Foreskin keratinocyte (primary cell): ENCODE measurements at places on chromosomes 16 and 17. TPM values are rescaled to one million over a fixed set of nuclear protein-coding genes. Genes with fewer than 3 reads are reported as not detected.

- DNase-seq: no peak
Measured at GRCh38 chr17:44628243-44629188, 27.8 kb upstream of the MEIOC start.

The MYH2 gene
- total RNA-seq: 0.03 TPM in 1 of 2 replicates, not detected in the other

The SULT1A1 gene
- total RNA-seq: 1.6 and 1.8 TPM in 2 replicates

- DNase-seq: no peak
Measured at GRCh38 chr16:82078125-82078524, 43.1 kb downstream of the HSD17B2 start.

The TBX21 gene
- not detected in 2 replicates for total RNA-seq

DNA sequence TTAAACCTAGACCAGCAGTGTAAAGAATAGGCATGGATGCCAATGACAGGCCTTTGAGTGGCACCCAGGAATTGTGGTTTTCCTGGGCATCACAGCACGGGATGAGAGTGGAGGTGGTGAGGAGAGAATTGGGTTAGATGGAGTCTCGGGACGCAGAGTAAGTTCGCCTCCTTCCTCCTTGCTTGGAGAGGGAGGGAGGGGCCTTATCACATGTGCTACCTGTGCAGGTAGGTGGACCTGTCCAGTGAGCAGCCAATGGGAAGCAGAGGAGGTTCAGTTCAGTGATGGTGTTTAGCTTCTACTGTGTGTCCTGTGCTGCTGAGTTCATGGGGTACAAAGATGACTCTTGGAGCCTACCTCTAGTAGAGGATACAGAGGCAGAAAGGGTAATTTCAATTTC is 14.9 kb downstream of the YPEL2 start:
- DNase-seq: no peak

GRCh38 chr17:80441133-80441578 is 26.2 kb downstream of the ENDOV start:
- DNase-seq: no peak

DNA sequence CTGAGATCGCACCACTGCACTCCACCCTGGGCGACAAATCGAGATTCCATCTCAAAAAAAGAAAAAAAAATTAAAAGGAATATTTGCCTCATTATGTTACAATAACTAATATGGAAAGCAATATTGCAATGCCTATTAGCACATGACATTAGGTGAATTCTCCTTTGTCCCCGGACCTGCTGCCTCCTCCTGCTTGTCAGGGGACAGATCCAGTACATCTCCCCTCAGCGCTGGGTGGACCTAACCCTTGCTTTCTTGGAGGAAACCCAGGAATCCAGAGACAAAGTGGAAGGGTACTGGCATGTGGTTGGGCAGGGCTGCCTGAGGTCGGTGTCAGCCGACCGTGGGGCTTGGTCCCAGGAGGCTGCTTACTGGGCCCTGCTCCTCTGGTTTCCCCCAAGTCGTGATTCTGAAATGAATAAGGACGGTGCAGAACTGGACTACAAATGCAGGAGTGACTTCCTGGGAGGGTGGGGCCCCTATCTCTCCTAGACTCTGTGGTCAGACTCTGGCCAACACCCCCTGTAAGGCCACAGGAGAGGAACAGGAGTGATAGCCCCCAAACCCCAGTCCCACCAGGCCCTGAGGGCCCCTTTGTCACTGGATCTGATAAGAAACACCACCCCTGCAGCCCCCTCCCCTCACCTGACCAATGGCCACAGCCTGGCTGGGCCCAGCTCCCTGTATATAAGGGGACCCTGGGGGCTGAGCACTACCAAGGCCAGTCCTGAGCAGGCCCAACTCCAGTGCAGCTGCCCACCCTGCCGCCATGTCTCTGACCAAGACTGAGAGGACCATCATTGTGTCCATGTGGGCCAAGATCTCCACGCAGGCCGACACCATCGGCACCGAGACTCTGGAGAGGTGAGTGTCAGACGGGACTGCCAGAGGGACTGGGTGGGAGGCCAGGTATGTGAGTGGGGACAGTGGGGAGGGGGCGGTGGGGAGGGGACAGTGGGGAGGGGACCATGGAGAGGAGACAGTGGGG is at the start of gene HBZ:
TSS of gene HBZ (plus strand) at position 504 of the 988 bp plus-strand sequence. CDS start at position 770, 266 bp downstream.
- DNase-seq: no peak

DNA sequence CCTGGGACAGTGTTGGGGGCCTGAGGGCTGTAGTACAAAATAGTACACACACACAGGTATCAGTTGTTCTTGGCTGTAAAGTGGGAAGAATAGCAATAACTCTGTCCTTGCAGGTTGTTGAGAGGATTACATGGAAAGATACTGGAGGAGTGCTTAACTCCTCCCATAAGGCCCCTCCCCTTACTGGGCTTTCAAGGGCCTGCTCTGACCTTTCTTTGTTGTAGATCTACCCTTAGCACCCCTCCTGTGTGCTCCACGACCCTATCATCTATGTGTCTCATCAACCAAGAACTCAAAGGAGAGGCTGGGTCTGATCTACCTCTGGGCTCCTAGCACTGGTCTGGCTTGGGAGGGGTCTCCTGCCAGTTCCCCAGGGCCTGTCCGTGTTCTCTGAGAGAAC is 8.3 kb upstream of the EDC4 start:
- no peak for DNase-seq

The TBC1D3 gene
- total RNA-seq: 1.8 TPM in 1 of 2 replicates, not detected in the other

DNA sequence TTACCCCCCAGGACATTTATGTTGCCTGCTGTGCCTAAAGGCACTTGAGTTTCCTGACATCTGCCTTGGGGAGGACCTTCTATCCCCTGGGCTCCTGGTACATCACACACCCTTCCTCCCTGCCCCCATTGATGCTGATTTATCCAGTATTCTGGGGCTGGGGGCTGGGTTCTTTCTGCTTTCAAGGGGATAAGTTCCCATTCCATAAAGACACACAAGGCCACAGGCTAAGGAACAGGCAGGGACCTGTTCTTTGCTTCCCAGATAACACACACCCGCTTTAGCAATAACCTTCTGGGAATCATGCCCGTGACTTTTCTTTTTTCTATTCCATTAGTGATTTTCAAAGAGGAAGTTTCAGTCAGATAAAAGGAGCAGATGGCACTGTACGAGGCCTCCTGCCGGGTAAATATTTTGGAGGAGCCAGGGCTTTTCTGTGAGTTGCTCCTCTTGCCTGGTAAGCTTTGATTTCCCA is 30.6 kb downstream of the CHD9 start:
- DNase-seq: peak; percentile 64

DNA sequence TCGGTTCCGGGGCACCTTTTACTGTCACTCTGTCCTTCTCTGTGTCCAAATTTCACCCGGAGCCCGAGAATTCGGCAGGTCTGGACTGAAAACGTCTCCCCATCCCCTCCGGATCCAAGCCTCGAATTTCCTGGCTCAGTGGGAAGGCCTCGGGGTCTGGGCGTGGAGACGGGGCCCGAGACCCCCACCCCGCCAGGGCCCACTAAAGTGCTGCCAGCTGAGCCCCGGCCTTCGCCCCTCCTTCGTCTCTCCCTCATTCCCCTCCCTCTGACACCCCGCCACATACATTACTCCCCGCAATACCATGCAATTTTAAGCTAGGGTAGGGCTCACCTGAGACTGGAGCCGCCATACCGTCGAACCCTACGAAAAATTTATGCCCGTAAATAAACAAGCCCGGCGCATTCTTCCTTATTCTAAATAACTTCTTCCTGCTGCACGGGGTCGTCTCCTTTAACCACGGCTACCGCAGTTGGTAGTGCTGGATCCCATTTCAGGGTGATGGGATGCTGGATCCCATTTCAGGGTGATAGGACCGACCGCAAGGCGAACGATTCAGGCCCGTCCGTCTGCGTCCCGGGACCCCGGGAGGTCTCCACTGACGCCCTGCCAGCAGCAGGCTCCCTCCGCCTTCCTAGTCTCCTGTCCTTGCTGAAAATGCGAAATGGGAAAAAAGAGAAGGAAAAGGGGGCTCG is 4.4 kb upstream of the OR1F1 start:
- DNase-seq: no peak

DNA sequence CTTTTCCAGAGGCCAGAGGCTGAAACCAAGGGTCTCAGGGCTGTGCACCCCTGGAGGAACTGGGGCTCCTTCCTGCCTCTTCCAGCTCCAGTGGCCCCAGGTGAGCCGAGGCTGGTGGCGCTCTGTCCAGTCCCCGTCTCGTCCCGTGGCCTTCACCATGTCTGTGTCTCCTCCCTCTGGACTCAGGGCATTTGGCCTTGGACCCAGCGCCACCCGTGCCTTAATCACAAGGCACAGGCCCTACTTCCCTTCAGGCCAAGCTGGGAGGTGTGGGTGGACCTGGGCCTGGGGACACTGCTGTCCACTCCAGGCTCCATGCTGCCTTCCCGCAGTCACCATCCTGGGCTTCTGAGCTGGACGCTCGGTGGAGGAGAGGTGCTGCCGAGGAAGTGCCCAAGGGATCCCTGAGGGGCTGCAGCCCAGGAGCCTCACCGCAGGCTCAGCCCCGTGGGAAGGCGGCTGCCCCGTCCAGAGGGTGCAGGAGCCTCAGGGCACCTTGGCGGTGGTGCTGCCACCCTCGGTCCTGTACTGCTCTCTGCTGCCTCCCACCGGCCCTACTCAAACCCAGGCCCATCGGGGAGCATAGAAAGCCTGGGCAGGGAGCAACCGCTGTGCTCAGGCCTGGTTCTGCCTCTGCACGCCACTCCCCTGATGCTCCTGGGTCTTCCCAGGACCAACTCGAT is 9.6 kb upstream of the APRT start:
- DNase-seq: no peak

- peak; percentile 17 for DNase-seq
Measured at GRCh38 chr16:77788181-77789084, at the start of gene VAT1L. Gene VAT1L (plus strand): TSS chr16:77788564. CDS start chr16:77788683, 119 bp downstream.

DNA sequence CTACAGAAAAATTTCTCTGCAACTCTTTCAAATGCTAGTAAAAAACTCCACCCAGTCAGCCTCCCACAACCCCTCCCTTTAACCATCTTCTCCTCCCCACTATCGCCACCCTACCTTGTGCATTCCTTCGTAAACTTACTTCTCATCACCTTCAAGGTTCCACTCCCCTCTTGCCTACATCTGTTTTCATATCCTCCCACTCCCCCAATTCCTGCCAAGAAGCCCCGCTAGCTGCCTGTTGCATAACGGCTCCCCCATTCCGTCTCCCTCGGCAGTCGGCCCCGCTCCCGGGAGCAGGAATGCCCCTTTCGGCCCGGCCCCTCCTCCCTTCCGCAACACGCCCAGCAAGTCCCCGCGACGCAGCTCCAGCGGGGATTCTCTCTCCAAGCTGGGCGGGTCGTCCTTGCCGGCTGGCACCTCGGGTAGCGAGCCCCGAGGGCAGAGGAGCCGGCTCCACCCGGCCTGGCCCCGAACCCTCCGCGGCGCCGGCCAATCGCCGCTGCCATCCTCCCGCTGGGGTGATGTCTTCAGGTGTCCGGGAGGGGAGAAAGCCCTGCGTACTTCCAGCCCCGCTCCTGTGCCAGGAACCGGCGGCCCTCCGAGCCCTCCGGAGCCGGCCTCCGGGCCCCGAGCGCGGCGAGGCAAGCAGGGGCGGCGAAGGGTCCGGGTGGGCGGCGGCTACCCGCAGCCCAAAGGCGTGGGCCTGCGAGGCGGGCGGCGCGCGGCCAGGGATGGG is 1.5 kb downstream of the PHLPP2 start:
- DNase-seq: peak; percentile 82

The TMEM132E gene
- total RNA-seq: not detected in 2 replicates

GRCh38 chr17:3927628-3928340 is 11.5 kb upstream of the P2RX1 start:
- DNase-seq: no peak

GRCh38 chr16:89402962-89403361 is 87.4 kb downstream of the ANKRD11 start:
- DNase-seq: no peak

DNA sequence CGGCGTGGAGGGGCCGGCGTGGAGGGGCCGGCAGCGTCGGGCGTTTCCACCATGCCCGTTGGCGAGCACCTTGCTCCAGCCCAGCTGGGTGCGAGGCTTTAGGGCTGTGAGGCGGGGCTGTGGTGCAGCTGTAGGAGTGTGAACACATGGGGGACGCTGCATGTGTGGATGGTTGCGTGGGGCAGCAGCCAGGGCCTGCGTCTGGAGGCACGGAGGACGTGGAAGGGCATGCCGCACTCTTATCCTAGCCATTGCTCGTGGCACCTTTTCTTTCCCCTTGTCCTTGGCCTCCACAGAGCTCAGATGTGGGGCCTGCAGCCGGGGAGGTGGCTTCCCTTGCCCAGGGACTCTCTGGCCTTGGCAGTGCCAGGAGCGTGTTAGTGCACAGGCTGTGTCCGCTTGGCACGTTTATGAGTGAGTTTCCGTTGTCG is 47.8 kb downstream of the PDPK1 start:
- no peak for DNase-seq

- no peak for DNase-seq
Measured at GRCh38 chr17:5553479-5553878, 30.8 kb downstream of the NLRP1 start.

DNA sequence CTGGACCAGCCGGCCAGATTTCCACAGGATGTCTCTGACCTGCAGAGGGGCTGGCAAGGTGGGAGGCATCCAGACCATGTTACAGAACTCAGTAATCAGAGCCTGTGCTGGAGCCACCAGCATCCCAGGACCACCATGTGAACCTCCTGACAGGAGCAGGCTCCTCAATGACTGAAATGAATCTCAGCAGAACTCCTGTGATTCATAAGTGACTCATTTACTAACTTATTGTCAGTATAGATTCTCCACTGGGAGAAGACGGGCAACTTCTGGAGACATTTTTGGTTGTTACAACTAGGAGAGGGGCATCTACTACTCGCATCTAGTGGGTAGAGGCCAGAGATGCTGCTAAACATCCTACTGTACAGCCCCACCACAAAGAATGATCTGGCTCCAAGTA is 3.1 kb upstream of the WWOX start:
- peak; percentile 49 for DNase-seq

GRCh38 chr16:22862046-22862445 is 48.1 kb downstream of the HS3ST2 start:
- DNase-seq: no peak
